ENCODE measurements at places on chromosomes 5 and 9.
A peak's percentile ranks its signal among the peaks of the same experiment; 100 is the strongest.

GRCh38 chr9:18275313-18275990 is 198.5 kb upstream of the ADAMTSL1 start:
- DNase-seq, result no peak

GRCh38 chr9:108443741-108444140 is 412.0 kb downstream of the ACTL7B start:
- no peak for DNase-seq

- no peak for DNase-seq
These were observed 38.4 kb upstream of the SMIM15 start for GRCh38 chr5:61200582-61201155.

DNA sequence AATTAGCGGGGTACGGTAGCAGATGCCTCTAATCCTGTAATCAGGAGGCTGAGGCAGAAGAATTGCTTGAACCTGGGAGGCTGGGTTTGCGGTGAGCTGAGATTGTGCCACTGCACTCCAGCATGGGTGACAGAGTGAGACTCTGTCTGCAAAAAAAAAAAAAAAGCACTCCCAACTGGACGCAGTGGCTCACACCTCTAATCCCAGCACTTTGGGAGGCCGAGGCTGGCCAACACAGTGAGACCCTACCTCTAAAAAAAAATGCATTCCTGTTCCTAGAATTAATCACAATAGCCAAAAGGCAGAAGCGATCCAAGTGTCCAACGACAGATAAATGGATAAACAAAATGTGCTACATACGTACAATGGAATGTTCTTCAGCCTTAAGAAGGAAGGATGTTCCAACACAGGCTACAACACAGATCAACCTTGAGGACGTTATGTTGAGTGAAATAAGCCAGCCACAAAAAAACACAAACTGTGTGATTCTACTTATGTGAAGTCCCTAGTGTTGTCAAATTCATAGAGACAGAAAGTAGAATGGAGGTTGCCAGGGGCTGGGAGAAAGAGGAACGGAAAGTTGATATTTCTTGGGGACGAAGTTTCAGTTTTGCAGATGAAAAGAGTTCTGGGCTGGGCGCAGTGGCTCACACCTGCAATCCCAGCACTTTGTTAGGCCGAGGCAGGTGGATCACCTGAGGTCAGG is 13.8 kb downstream of the FAM78A start:
- DNase-seq, result no peak

DNA sequence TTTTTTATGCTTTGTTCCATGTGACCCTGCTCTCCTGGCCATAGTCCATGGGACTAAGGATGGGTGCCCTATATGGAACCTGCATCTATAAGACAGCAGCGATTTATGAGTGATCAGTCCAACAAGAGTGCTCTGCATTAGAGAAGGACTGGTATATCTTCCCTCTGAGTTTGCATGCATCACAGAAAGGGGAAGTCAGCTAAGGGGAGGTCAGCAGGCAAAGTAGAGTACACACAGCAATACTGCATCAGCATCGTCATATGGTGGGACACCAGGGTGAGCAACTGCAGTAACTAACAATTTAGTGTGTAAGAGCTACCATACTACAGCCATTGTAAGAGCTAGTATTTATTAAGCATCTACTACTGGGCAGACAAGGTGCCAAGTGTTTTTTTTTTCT is 311.3 kb downstream of the NDUFS4 start:
- no peak for DNase-seq

DNA sequence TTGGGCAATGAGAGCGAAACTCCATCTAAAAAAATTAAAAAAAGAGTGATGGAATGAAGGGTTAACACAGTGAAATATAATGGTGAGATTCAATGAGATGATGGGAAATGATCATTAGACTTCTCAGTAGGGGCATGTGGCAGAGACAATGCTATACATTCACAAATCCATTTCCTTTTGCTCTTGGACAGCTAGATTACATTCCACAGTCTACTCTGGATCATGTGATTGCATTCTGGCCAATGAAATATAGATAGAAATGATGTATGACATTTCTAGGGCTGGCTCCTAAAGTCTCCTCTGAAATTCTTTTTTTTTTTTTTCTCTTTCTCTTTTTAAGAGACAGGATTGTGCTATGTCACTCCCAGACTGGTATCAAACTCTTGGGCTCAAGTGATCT is 3.8 kb upstream of the GALT start:
- DNase-seq, result no peak

DNA sequence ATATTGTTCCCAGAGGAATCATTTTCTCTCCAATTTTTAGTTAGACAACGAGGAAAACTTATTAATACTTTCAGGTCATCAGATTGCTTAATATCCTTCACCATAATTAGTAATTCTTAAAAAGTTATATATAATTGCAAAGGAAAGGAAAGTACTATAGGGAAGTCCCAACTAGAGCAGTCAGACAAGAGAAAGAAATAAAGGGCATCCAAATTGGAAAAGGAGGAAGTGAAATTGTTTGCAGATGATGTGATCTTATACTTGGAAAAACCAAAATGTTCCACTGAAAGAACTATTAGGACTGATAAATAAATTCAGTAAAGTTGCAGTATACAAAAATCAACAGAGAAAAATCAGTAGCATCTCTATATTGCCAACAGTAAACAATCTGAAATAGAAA is 223.5 kb upstream of the MEF2C start:
- no peak for DNase-seq

- DNase-seq, result peak; percentile 3
These were observed 722 bp upstream of the DCP2 start for GRCh38 chr5:112975721-112976431.

GRCh38 chr9:134056483-134057306 is 11.1 kb downstream of the BRD3 start:
- no peak for DNase-seq

DNA sequence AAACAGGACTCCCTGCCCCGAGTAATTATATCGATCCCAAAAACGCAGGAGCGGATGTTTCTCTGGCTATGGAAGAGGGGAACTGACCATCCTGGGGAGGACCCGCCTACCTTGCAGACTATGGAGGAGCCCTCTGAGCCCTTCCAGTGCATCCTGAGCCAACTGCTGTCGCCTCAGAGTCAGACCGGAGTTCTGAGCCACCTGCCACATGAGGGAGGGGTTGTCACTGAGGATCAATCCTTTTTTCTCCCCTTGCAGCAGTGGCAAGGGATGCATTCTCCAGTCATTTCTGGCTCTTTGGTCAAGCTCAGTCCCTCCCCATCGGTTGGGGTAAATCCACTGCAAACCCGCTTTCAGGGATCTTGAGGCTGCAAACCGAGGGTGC is 709 bp downstream of the FANCG start:
- no peak for DNase-seq
